ENCODE measurements at places on chromosomes 1 and 21.

- DNase-seq, result no peak
Measured at GRCh38 chr1:8145545-8146202, 119.6 kb upstream of the ERRFI1 start.

- DNase-seq, result no peak
Measured at GRCh38 chr1:238604357-238604756, 713.6 kb upstream of the ZP4 start.

DNA sequence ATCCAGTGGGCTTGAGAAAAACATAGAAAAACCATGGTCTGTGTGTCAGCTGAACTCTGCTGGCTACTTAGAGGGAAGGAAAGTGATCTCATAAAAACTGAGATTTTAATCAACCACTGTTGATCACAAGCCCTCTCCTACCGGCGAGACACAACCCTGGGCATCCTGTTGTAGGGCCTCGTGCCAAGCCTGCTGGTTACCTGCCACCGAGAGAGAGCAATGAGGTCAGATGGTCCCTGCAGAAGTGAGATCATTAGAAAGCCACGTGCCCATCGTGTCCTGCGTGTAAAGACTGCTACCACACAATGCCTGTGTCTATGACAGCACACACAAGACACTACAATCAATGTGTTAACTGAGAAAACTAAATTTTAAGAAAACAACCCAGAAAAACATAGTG, 41.7 kb upstream of the GPR153 start:
- no peak for DNase-seq

GRCh38 chr1:45620588-45621500, 3.0 kb downstream of the CCDC17 start:
- DNase-seq, result no peak

DNA sequence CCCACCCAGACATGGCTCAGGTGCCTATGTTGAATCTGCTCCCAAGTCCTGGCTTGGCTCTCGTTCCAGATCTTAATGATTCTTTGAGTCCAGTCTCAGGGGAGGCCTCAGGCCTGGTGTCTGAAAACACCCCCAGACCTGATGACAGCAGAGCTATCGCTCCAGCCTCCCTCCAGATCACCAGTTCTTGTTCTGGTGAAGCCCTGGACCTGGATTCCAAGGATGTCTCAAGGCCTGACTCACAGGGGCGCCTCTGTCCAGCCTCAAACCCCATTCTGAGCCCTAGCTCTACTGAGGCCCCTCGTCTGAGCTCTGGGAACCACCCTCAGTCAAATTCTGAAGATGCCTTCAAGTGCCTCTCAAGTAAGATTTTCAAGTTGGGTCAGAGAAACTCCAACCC, 11.4 kb downstream of the MROH7 start:
- DNase-seq, result no peak

- DNase-seq, result no peak
Measured at GRCh38 chr1:110765640-110766335, 91.0 kb upstream of the KCNA3 start.

DNA sequence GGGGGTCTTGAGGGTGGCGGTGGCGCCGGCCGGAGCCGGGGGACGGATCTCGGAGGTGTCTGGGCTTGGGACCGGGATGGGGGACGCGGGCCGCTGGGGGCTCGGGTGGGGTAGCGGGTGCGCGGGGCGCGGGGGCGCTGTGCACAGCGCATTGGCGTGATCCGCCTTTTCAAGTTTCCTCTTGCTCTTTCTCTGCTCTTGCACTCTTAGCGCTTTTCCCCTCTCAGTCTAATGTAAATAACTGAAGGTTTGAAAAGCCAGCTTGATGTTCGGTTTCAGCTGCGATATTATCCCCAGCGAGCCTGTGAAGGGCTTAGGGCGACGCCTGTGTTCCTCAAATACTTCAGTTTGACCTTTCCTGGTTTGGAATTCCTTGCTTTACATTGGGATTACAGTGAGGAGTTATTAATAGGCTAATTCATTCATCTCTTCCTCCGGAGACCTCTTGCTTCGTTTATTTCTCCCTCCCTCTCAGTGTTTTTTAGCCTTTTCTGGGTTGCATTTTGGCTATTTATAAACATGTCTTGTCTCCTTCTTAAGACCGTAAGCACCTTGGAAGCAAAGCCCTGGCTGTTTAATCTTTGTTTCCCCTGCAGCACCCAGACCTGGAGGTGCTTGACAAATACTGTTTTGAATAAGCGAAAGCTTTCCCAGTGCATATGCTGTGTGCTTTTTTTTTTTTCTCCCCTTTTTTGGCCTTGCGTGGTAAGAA, 693 bp downstream of the RAB4A start:
- no peak for DNase-seq

GRCh38 chr21:38567335-38567969, 69.2 kb upstream of the ERG start:
- no peak for DNase-seq

GRCh38 chr1:27755865-27756264, 17.2 kb upstream of the STX12 start:
- no peak for DNase-seq

DNA sequence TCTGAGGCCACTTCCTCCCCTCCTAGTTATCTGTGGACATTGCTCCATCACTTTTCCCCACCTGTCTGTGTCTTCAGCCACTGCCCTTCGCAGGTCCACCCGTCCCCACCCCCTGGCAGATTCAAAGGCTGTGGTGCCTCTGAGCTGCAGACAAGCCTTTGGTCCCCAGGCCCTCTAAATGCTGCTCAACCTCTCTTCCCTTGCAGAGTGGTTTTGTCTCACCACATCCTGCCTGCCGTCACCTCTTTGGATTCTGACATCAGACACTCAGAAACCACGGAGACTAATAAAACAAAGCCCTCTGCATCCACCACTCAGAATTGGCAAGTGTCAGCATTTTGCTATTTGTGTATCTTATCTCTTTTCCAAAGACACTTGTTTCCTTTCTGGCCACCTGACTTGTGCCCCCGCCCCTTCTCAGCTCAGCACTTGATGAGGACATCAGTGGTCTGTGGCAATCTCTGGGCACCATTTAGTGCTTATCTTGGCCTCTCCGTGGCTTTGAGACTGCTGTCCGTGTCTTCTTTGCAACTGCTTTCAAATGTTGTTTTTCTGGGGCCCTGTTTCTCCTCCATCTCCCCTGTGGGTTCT, 7.7 kb downstream of the CNIH3 start:
- DNase-seq, result no peak

- no peak for DNase-seq
Measured at GRCh38 chr1:183000167-183000962, 22.9 kb upstream of the LAMC1 start.

DNA sequence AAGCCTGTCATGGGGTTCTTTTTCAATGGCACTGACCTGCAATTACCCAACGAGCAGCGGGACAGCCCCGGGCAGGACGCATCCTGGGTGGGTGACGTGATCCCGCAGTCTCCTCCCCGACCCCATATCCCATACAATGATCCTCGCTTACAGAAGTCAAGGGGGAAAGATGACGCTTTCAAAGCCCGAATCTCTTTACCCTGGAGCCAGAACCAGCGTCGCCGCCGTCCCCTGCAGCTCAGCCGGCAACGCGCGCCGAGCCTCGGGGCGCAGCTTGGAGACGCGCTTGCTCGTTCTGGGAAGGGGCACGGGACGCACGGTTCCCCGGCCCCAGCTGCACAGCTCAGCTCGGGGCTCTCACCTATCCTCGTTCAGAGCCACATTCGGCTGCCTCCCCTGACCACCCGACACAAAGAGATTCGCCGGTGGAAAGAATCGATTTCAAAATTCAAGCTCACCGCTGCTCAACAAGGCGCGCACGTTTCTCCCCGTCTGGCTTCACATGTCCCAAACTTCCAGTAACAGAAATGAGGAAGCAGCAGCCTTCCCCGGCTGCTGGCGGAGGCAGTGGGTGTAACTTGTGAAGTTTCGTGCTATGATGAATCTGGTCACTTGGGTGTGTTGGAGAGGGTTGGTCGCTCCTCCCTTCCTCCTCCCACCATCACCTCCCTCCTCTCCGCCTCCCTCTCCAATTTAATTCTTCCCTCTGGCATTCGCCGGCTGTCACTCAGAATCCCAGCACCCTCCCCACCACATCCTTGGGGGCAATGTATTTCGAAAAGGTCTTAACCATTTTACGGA, at the start of gene TIAM1:
Gene TIAM1, minus strand, starts transcription at position 582 of the 801 bp plus-strand sequence. CDS start 77,289 bp downstream, outside the sequence.
- DNase-seq, result no peak

- no peak for DNase-seq
Measured at GRCh38 chr21:27372381-27372780, 405.5 kb upstream of the ADAMTS5 start.

- DNase-seq, result no peak
Measured at GRCh38 chr1:69246710-69247109, 321.0 kb upstream of the LRRC7 start.

Measured in NCI-H1436 treated with DMSO at 0.1 percent for 48 hours (cell line).